ENCODE measurements at places on chromosomes 6 and 20.
A peak's percentile ranks its signal among the peaks of the same experiment; 100 is the strongest.

GRCh38 chr6:101241442-101241841 lies 152.1 kb upstream of the GRIK2 start:
- no peak for DNase-seq

DNA sequence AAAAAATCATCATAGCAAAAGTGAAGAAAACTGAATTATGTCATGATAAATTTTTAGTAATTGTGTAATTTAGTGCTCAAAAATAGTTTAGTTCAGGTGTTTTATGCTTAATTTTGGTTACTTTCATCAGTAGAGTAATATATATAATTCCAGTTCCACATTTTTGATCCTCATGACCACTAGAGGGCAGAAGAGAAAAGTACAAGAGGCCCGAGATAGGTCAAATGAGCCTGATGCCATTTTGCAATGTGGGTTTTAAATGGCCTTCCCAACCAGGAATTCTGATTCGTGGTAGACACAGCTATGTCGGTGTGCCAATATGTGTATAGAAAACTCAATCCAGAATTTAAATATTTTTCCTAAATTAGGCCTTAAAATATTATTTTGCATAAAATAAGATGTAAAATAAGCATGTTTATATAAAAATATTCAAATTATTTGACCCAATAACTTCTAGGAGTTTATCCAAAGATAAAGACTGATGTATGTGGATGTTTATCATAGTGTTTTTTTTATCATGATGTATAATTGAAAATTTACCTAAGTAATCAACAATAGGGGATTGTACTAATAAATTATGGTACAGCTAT lies 159.7 kb upstream of the RPS6KA2 start:
- DNase-seq: no peak

DNA sequence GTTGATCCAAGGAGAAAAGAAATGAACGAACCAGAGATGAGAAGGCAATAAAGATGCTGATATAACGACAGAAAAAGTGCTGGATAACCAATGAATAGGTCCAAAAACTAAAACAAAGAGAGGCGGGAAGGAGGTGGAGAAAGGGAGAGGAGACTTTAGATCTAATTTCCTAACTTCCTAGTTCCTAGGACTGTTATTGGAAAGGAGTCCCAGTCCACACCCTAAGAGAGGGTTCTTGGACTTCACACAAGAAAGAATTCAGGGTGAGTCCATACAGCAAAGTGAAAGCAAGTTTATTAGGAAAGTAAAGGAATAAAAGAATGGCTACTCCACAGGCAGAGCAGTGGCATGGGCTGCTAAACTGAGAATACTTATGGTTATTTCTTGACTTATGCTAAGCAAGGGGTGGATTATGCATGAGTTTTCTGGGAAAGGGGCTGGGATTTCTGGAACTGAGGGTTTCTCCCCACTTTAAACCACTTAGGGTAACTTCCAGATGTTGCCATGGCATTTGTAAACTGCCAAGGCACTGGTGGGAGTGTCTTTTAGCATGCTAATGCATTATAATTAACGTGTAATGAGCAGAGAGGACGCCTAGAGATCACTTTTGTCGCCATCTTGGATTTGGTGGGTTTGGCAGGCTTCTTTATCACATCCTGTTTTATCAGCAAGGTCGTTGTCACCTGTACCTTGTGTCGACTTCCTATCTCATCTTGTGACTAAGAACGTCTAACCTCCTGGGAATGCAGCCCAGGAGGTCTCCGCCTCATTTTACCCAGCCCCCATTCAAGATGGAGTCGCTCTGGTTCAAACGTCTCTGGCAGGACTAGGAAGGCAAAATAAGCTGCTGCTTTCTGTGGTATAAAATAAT lies 60.9 kb upstream of the RBM24 start:
- no peak for DNase-seq

- no peak for DNase-seq
Observed at GRCh38 chr6:18436341-18436740, 49.2 kb downstream of the RNF144B start.

GRCh38 chr6:65537600-65537999 lies 169.4 kb downstream of the EYS start:
- no peak for DNase-seq

GRCh38 chr20:20207291-20207690 lies 155.0 kb downstream of the CFAP61 start:
- no peak for DNase-seq

GRCh38 chr6:130158056-130158455 lies 64.7 kb downstream of the SAMD3 start:
- DNase-seq: no peak

GRCh38 chr6:21883595-21884328 lies 290.2 kb downstream of the SOX4 start:
- DNase-seq: no peak

- DNase-seq: no peak
Observed at GRCh38 chr20:45892828-45893500, 1.8 kb downstream of the CTSA start.

DNA sequence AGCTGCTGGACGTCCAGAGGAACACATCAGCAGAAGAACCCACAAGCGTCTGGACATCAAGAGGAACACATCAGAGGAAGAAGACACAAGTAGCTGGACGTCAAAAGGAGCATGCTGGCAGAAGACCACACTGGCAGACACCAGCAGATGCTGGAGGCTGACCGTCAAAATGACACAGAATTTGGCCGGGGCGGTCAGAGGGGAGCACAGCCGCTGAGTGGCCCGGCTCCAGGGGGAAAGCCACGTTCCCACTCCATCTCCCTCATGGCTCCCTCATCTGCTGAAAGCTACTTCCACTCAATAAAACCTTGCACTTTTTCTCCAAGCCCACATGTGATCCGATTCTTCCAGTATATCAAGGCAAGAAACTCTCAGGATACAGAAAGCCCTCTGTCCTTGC lies 283.6 kb downstream of the PTPRT start:
- no peak for DNase-seq

GRCh38 chr6:11750682-11751081 lies 27.9 kb downstream of the ADTRP start:
- no peak for DNase-seq

DNA sequence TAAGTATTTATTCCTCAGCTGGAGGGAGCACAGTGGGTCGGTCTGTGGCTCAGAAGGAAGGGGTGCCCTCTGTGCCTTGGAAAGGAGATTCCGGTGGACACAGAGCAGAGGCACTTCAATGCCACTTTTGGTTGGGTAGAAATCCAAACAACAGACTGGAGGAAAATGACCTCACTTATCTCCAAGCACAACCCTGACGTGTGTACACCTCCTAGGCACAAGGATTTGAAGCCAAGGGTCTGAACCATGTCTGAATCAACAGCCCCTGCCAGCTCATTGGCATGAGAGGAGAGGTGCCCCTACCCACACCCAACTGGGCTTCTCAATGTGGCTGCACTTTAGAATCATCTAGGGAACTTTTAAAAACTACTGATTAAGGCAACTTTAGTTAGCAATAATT lies 13.4 kb downstream of the CD24 start:
- DNase-seq: no peak

DNA sequence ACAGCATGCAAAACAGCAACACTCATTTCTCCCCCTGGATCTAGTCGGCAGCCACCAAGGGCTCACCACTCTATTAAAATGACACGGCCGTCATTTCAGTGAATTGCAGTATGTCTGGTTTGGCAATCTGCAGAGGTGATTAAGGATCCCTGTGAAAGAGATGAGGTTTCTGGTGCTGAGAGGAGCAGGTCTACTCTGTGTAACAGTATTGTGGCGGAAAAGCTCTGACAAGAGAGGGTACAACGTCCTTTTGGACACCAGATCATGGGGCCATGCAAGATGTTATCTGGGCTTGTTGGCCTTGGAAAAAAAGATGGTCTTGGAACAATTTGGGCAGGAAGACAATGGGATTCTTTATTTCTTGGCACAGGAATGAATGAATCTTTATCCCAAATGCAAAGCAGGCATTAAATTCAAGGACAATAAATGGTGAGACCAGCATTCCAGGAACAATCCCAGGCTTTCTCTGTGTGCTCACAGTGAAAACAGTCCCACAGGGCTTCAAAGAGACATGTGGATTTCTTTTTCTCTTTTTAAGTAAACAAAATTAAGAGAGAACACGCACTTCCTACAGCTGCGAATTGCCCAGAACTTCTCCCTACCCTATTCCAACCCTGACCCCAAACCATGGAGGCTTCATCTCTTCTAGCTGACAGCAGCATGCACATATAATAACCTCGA lies 33.7 kb upstream of the ADGRF1 start:
- DNase-seq: no peak

- DNase-seq: no peak
Observed at GRCh38 chr6:146047371-146047770, 18.5 kb downstream of the GRM1 start.

- DNase-seq: no peak
Observed at GRCh38 chr6:132065556-132065955, 114.4 kb upstream of the CCN2 start.

GRCh38 chr6:53573299-53573698 lies 28.4 kb upstream of the GCLC start:
- no peak for DNase-seq

GRCh38 chr6:126539022-126539421 lies 199.1 kb downstream of the CENPW start:
- no peak for DNase-seq

DNA sequence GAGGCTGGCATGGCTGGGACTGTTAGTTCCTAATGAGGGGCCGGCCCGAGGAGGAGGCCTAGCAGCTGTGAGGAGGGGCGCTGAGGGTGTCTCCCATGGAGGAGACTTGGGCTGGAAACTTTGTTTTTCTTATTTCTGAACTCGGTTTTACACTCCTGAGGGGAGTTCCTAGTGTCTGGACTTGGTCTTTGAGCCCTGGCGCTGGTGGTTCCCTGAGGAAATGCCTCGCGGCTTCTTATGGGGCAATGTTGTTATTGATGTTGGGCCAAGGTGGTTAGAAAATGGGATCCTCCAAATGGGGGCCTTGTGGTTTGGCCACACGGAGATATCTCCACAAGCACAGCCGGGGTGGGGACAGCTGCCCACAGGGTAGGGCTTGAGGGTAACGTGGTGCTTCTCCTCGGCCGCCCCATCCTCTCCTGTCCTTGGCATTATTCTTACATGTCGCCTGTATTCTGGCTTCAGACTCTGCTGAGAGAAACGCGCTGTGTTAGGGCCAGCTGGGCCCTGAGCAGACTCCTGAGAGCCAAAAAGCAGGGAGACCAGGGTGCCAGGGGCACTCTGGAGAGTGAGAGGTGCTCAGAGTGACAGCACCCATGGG lies 136.9 kb downstream of the FOXO3 start:
- no peak for DNase-seq

DNA sequence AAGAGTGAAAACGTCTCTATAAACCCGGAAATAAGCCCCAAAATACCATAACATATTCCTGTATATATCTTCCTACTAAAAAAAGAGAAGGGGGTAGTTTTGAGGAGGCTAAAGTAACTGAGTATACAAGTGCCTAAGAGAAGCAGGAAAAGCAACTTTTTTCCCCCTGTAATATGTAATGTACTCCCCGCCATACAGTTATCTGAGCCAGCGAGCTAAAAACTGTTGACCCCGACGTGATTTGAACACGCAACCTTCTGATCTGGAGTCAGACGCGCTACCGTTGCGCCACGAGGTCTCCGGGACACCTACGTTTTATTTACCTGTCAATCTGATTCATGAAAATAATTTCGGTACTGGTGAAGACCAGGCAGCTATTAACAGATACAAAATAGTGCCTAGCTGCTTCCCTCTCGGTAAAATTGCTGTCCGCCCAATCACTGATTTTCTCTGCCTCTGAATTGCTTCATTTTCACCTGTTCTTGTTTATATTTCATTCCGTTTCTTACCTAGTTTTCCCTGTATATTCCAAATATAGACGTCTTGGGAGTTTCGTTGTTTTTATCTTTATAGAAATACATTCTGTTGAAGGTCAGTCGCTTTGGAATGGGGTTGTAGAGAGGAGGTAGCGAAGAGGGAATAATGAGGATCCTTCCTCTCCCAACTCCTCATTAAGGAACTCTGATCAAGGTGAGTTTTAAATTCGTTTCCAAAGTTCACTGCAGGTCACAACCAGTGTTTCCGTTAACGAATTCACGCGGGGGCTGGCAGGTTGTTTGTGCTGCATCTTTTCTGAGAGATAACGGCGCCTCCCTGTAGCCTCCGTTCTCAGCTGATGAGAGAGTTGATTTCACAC lies 33.6 kb upstream of the BTN3A2 start:
- DNase-seq: peak; percentile 42

GRCh38 chr6:88566746-88567534 lies 396.5 kb downstream of the RNGTT start:
- no peak for DNase-seq

DNA sequence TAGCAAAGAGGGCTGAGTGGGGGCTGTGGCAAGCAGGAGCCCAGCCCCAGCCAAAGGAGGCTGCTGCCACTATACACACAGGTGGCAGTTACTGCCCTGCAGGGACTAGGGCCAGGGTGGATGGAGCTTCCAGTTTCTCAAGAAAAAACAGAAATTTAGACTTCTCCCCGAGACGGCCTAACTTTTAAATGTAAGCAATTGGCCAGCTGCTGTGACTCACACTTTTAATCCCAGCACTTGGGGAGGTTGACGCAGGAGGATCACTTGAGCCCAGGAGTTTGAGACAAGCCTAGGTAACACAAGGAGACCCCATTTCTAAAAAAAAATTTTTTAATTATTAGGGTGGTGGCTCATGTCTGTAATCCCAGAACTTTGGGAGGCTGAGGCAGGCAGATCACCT lies 98.2 kb upstream of the NFATC2 start:
- DNase-seq: no peak

- no peak for DNase-seq
Observed at GRCh38 chr6:81981812-81982211, 229.3 kb upstream of the TENT5A start.

DNA sequence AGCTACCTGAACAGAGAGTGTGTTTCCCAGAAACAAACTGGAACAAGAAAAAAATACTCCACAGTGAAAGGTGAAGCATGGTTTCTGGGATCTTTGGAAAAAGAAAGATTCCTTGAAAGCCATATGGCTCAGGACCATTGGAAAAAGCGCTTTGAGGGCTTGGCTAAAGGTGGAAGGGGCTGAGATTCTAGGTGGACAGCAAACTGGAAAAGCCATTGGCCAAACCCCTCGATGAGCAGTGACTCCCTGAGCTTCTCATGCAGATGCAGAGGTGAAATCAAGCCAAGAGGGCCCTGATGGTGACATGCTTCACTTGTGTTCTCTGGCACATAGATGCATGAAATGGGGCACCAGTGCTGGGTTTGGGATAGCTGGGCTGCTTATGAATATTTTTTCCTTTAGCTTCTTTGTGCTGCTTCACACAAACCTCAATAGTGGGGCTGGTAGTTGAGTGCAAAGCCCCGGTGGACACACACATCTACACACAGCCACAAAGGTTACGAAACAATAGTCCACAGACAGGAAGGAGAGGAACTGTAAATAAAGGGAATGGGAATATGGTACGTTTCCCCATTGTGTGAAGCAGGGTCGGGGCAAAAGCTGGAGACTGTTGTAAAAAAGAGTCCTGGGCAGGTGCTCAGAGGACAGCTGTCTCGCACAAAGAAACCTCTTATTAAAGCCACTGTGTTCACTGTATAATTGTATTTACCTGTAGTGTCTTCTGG lies 117.8 kb downstream of the FOXA2 start:
- DNase-seq: no peak

GRCh38 chr6:15929685-15930084 lies 199.2 kb upstream of the MYLIP start:
- DNase-seq: no peak

Data from CD4-positive, alpha-beta T cell treated with Interleukin-15 for 1 hour (primary cell).